T-helper 22 cell (primary cell): ENCODE measurements at places on chromosomes 12 and 14.

- DNase-seq = no peak
Measured at GRCh38 chr12:128450810-128451209, 183.8 kb downstream of the TMEM132C start.

- no peak for DNase-seq
Measured at GRCh38 chr12:24297516-24297915, 348.0 kb upstream of the SOX5 start.

DNA sequence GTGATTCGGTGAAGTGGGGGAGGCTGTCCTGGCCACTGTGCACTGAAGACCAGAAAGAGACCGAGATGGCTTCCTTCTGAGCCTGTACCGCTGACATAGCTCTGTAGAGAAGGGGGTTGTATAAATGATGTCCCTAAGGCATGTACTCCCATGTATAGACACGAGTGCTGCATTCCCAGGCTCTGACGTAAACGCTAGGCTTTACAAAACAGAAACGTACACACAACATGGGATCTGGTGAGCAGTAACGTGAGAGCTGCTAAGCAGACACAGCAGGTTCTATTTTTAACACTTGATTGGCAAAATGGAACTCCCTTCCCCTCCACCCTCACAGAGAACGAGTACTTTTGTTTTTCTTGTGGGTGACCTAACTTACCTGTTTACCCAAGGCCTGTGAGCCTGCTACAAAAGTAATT is 35.9 kb downstream of the ACADS start:
- no peak for DNase-seq

DNA sequence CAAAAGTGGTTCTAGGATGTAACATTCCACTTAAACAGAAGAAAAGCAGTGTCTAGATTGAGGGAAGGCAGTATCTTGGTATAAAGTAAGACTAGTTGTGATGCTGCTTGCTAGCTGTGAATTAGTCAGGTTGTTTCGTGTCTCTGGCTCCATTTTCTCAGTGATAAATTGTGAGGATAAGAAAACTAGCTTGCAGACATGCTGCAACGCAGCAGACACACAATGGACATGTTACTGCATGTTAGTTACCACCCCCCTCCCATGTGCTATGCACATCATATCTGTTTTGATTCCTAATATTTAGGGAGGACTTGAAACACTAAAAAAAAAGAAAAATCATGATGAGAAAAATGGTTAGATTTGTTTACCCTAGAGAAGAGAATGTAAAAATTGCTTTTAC is 2.9 kb downstream of the CCNK start:
- DNase-seq = no peak

GRCh38 chr14:20682127-20682434 is 2.3 kb upstream of the RNASE4 start:
- DNase-seq = no peak

GRCh38 chr14:22112004-22112403 is 438.4 kb upstream of the OR4E1 start:
- DNase-seq = no peak

GRCh38 chr14:74514471-74514941 is 20.9 kb downstream of the ISCA2 start:
- DNase-seq = no peak

DNA sequence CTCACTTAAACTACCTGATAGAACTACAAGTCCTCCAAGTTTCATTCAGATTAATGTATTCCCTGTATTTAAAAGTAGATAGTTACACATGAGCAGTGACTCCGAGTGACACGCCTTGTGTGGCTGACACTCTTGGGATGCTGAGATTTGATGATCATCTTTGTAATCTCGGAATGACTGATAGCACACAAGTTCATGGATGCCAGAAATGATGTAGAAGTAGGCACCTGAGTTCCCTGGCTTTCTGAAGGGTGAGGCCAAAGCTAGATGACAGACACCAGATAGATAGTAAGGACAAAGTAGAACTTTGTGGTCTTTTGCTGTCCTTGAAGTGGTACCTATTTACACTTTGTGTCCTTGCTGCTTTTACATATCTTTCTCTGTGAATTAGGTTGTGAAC is 491.2 kb downstream of the PCNX1 start:
- DNase-seq = no peak

DNA sequence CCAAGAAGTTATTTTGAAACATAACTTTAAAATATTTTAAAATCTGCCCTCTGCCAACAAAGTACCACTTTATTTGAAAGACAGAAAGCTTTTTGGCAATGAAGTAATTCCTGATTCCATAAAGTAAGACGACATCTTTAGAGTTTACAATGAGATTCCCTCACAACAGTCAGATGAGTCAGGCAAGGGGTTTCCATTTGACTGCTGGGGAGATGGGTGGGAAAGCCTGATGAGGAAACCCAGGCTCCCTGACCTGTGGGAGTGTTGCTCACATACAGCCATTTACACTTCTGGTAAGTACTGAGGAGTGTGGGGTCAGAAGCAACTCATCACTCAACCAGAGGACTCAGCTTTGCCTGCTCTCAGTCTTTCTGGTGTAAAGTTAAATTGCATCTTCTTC is 10.2 kb downstream of the KITLG start:
- DNase-seq = no peak

DNA sequence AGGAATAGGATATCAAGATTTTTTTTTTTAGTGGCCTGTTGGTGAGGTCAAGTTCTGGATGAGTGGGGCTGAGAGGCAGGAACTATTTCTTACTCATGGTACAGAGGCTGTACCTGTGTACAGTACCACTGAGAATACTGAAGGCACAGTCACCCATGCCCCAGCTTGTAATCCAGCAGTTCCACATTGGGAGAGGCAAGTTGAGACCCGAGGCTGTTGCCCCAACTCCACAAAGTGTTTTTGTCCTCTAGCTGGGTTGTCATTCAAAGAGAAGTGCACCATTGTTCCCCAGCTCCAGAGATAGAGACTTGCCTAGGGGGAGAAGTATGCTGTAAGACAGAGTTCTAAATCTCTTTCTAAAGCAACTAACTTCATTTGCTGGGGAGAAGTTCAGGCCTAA is 38.7 kb downstream of the ARID2 start:
- no peak for DNase-seq

DNA sequence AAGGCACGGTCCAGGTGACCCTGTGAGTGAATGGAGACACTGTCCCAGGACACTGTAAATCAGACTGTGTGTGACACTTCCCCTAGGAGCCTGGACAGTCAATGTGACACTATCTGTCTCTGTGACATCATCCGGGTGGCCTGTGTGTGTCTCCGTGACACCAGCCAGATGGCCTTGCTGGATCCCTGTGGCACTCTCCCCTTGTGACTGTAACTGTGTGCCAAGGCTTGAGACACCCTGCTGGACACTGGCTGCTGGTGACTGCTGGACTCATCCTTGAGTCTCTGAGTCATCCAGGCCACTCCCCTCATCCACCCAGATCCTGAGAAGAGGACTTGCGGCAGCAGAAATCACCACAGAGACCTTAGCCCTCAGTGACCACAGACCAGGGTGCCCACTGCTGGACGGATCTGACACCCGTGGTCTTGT is 51.6 kb downstream of the MVK start:
- no peak for DNase-seq

- DNase-seq = no peak
Measured at GRCh38 chr12:10392394-10392930, 2.6 kb upstream of the KLRK1 start.

- DNase-seq = no peak
Measured at GRCh38 chr12:110171186-110171538, 47.0 kb downstream of the IFT81 start.

- no peak for DNase-seq
Measured at GRCh38 chr12:132638541-132639408, 20.2 kb downstream of the P2RX2 start.

DNA sequence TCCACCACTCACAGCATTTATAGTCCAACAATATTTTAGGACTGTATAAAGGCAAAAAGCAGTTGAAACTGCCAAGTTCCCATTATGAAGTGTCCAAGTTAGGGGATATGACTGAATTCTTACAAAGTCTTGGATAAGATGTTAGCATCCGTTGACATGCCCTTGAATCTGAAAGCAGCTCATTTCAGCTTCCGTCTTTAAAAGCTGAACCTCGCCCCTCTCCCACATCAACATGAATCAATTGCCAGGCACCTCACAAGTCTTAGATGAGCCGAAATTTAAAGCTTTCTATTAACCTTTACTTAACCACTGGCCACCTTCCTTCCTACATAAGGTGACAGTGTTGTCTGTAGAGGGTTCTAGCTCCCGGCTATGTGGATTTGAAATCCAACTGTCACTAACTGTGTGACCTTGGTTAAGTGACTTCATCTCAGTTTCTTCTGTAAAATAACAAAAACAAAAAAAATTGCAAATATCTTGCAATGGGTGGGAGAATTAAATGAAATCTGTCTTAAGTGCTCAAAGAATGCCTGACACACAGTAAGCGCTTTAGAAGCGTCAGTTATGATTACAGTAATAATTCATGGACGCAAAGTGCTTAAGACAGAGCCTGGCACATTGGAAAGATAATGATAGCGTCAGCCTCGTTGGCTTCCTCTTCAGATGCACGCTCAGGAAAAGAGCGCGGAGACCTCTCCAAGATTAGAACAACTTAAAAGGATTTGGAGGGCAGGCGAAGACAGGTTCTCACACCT is 1.2 kb downstream of the PPP1CC start:
- DNase-seq = no peak

GRCh38 chr14:74614508-74615495 is 2.8 kb upstream of the LTBP2 start:
- DNase-seq = no peak
